ENCODE measurements at places on chromosomes 1 and 21.
A peak's percentile ranks its signal among the peaks of the same experiment; 100 is the strongest.

GRCh38 chr1:185337246-185337645, 20.2 kb upstream of the IVNS1ABP start:
- DNase-seq: no peak

- DNase-seq: no peak
Observed at GRCh38 chr1:243827206-243827605, 22.8 kb downstream of the AKT3 start.

GRCh38 chr1:40477678-40478053, 576 bp downstream of the ZFP69 start:
- DNase-seq: no peak

GRCh38 chr1:172638885-172639831, 19.7 kb upstream of the FASLG start:
- DNase-seq: no peak

DNA sequence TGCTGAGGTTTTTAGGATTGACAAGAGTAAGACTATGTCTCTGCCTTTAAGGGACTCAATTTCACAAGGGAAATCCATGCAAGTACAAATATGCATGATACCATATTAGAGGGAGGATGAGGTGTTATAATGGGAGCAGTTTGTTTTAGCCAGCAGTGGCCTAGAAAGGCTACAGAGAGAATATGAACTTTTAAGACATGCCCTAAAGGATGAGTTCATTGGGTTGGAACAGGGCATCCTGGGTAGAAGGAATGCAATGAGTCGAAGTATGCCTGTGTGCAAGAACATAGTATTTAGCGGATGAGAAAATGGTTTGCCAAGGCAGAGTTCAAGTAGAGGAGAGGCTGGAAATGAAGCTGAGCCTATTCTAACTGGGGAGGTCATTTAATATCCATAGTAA, 32.6 kb upstream of the LEPR start:
- no peak for DNase-seq

GRCh38 chr1:156149374-156150332, 3.7 kb upstream of the SEMA4A start:
- DNase-seq: peak; percentile 82

All from ELF-1 (cell line).